Mammary epithelial cell (primary cell): ENCODE measurements at places on chromosomes 5 and 9.
A peak's percentile ranks its signal among the peaks of the same experiment; 100 is the strongest.

DNA sequence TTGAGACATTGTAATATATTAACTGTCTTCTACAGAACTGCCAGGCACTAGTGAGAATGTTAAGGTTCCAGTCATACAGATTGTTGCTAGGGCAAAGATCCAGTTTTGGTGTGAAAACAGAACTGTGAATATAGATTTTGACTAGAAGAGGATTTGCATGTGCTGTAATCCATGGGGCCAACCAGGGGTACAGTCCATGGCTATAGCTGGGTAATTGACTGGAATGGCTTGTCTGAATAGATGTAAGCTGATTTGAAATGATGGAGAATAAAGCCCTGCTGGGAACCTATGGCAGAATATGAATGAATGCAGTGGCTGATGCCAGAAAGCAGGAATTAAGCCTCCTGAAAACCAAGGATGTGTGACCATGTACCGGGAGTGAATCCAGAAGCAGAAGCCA lies 748.5 kb upstream of the CDH10 start:
- no peak for DNase-seq

GRCh38 chr5:151040211-151040747 lies 19.9 kb downstream of the GPX3 start:
- peak; percentile 82 for DNase-seq

- no peak for DNase-seq
These were observed 10.5 kb downstream of the PTTG1 start for GRCh38 chr5:160432196-160432595.

DNA sequence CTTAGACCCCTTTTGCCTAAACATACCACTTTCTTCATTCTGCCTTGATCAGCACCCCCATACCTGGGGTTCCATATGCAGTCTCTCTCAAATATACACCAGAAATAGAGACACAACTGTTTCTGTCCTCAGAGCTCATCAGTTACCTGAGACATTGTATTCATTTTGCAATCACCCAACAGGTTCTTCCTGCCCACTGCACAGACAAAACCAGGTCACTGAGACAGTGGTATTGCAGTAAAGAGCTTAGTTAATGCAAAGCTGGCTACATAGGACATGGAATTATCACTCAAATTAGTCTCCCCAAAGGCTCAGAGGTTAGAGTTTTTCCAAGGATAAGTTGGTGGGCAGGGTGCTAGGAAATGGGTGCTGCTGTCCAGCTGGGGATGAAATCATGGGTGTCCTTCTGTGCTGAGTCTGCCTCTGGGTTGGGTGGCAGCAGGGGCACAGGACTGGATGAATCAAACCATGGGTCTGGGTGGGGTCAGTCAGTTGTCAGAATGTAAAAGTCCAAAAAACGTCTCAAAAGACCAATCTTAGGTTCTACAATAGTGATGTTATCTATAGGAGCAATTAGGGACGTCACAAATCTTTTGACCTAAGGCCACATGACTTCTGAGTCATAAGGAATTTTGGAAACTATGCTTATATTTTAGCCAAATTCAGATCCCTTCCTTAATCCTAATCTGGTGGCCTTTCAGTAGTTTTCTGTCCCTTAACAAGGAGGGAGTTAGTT lies 41.0 kb downstream of the KCNV2 start:
- DNase-seq: no peak

GRCh38 chr9:106535439-106535838 lies 327.5 kb upstream of the ZNF462 start:
- no peak for DNase-seq

DNA sequence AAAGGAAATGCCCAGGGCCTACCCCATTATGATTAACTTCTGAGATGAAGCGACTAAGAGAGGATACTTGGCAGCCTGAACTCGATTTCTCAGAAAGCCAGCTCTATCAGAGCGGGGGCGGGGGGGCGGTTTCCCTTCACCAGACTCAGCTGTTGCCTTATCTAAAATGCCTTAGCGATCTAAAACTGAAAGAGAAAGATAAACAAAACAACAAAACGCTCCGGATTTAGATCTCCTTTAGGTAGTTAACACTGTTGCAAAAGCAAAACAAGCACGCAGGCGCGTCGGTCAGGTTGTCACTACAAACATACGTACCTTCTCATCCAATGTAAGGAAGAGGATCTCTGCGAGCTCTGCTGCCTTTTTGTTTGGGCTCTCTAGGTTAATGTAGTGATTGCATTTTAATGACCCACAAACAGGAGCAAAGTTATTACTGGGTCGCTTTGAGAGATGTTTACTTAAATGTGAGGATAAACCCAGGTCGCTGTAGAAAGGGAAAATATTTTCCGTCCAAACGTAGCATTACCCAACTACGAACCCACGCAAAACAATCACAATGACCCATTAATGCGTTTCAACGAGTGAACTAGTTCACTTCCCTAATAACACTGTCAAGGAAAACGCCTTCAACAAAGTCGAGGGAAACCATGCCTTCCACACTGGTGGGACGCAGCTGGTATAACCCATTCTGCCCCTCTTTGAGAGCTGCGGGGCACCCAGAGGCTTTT lies 982 bp downstream of the EPB41L4A start:
- peak; percentile 46 for DNase-seq

DNA sequence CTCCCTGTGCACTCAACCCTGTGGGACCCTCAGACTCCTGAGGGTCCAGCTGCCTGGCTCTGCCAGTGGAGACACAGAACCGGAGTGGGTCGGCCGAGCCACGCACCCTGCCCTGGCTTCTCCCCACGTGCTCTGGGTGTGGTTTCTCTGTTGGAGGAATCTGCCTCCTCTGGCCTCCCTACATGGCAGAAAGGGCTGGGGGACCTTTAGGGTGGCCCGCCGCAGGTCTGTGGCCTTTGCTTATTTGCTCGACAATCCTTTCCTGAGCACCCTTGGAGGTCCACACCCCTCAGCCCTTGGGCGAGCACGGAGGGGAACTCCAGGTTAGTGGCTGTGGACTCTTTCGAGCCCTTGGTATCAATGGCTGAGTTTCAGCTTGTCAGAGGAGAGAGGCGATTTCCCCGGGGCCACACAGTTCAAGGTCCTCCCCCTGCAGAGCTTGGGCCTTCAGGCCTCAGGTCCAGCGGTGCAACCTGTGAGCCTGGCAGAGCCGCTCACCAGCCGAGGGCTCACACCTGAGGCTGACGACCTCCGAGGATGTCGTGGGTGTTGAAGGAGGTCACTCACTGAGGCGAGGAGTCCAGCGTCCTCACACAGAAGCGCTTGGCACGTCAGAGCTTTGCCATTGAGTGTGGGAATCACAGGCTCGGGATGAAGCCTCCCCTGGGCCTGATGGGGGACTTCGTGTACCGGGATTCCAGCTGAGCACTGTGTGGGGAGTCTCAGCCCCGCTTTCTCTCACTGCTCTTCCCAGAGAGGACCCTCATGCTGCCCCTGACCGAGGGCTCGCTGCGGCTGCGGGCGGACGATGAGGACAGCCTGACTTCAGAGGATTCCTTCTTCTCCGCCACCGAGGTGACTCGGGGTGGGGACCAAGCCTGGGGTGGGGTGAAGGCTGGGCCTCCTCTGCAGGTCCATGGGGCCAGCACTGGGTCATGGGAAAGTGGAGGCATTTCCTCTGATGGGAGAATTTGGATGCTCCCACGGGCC lies 20.8 kb upstream of the DOLPP1 start:
- no peak for DNase-seq

GRCh38 chr5:27608992-27609391 lies 570.6 kb upstream of the CDH9 start:
- DNase-seq: no peak

DNA sequence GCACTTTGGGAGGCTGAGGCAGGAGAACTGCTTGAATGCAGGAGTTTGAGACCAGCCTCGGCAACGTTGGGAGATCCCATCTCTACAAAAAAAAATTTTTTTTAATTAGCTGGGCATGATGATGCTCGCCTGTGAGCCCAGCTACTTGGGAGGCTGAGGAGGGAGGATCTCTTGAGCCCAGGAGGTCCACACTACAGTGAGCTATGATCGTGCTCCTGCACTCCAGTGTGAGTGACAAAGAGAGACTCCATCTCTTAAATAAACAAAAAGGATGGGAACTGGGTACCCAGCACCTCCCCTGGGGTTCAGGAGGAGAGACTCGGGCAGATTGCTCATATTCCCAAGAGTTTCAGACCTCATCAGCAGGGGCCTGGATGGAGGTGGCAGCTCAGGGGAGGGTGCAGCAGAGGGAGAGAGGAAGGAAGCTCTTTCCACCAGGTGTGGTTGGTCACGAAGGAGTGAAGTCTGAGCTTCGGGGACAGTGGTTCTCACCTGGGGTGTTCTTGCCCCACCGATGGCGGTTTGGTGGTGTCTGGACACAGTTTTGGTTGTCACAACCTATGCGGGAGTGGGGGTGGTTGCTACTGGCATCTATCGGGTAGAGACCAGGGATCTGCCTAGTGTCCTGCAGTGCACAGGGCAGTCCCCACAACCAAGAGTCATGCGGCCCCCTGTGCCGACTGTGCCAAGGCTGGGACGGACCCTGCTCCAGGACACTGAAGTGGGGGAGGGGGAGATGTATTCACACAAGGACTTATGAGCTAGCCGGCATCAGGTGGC lies 72.7 kb downstream of the ANKRD33B start:
- DNase-seq: no peak

GRCh38 chr5:132586063-132586462 lies 29.3 kb downstream of the RAD50 start:
- no peak for DNase-seq

DNA sequence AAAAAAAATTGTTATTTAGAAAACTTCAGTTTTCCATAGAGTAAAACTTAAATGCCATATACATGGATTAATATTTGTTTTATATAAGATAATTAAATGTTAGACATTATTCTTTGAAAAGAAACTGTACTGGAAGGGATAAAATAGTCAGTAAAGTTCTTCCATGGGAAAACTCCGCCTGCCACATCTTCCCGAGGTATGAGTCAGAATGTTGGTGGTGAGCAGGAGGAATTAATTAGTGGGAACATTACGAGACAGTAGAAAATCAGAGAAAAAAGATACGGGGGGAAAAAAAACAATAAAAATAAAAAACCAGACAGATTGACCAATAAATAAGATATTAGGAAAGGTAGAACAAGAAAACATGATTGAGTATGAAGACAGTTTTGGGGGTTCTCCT lies 930.3 kb upstream of the C9orf72 start:
- DNase-seq: no peak

DNA sequence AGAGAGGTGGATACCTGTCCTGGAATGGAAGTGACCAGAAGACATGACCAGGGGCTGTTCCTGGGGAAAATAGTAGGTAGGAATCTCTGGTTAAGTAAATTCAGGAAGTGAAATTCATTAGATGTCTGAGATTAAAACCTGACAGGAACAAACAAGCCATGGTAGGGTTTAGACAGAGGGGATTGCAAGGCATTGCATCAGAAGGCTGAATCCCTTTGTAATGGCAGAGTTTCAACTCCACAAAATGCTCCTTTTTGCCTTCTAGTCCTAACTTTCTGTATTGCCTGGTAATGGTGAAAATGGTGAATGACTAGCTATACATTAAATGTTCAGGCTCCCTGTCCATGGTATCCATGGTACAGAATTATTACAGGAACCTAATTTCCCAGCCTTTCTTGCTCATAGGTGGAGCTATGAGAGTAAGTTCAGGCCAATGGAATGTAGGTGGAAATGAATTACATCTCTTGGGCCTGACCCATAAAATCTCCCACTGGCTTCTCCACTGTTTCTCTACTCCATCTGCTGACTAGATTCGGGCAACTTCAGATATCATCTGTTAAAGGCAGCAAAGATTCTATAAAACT lies 113.4 kb upstream of the CNTLN start:
- DNase-seq: no peak
